ENCODE measurements at places on chromosomes 4 and X.
A peak's percentile ranks its signal among the peaks of the same experiment; 100 is the strongest.

- no peak for DNase-seq
Measured at GRCh38 chr4:123325241-123325681, 71.3 kb upstream of the SPRY1 start.

GRCh38 chr4:54189140-54189539 is 40.0 kb upstream of the PDGFRA start:
- no peak for DNase-seq

DNA sequence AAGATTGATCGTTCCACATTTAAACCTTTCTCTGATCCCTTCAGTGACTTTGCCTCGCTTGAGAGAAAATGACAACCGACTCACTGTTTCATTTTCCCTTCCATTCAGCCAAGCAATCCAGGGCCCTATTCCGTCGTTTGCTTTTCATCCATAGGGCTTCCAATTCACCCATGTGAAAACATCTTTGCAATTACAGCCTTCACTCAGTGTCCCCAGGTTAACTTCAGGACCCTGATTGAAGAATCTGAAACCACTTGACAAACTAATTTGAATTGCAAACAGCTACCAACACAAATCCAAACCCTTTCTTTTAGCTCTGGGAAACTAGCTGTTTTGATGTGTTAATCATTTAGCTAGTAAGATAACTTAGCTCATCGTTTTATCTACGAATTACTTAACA is 120.2 kb upstream of the FAM9C start:
- peak; percentile 26 for DNase-seq

- peak; percentile 90 for DNase-seq
Measured at GRCh38 chr4:184538023-184538599, 63.8 kb upstream of the IRF2 start.

DNA sequence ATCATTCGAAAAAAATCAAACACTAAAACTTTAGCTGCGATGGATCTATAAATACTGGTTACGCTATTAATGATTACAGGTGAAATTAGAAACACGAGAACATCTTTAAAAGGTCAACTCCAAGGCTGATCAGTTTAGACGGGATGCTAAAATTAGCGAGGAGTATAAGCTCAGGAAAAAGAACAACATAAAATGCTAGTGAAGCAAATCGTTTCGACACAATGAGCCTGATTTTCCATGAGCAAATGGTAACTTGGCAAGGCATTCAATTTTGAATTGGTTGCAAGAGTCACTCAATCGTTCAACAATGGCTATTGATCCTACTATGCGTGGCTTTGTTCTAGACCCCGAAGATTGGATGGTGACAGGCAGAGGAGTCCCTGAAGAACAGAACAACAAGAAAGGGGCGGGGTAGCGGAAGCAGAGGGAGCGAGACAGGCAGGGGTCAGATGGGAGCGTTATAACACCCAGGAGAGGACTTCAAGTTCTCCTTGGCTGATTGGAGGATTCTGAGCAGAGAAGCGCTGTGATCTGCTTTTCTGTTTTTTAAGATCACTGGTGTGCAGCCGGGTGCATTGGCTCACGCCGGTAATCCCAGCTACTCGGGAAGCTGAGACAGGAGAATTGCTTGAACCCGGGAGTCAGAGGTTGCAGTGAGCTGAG is 146.5 kb downstream of the RBM47 start:
- DNase-seq, result peak; percentile 75

DNA sequence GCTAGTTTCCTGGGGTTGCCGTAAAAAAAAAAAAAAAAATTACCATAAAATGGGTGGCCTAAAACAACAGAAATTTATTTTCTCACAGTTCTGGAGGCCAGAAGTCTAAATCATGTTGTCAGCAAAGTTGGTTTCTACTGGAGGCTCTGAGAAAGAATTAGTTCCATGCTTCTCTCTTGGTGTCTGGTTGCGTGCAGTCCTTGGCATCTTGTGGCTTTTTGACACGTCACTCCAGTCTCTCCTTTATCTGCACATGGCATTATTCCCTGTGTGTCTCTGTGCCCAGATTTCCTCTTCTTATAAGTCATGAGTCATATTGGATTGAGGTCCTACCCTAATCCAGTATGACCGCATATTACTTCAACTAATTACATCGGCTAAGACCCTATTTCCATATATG is 38.7 kb downstream of the SPATA4 start:
- DNase-seq, result no peak

- peak; percentile 93 for DNase-seq
Measured at GRCh38 chr4:37976991-37977470, 16.8 kb downstream of the PTTG2 start.

DNA sequence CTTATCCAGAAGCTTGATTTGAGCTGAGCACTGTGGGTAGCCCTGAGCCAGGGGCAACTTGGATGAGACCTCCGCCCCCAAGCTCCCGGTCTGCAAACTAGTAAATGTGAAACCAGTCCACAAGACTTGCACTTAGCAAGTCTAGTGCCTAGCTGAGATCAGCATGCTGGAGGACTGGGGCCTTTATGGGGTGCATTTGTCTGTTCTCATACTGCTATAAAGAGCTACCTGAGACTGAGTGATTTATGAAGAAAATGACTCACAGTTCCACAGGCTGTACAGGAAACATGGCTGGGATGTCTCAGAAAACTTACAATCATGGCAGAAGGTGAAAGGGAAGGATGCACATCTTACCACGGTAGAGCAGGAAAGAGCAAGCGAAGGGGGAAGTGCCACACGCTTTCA is 42.1 kb upstream of the HOPX start:
- no peak for DNase-seq

DNA sequence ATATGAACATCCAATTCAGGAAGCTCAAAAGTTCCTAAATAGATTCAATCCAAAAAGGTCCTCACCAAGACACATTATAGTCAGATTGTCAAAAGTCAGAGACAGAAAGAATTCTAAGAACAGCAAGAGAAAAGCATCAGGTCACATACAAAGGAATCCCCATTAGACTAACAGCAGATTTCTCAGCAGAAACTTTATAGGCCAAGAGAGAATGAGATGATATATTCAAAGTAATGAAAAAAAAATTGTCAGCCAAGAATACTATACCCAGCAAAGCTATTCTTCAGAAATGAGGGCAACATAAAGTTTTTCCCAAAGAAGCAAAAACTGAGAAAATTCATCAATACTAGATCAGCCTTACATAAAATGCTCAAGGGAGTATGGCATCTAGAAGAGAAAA is 106.6 kb upstream of the SH3RF1 start:
- no peak for DNase-seq

GRCh38 chr4:84089652-84090437 is 409.2 kb downstream of the NKX6-1 start:
- DNase-seq, result no peak

DNA sequence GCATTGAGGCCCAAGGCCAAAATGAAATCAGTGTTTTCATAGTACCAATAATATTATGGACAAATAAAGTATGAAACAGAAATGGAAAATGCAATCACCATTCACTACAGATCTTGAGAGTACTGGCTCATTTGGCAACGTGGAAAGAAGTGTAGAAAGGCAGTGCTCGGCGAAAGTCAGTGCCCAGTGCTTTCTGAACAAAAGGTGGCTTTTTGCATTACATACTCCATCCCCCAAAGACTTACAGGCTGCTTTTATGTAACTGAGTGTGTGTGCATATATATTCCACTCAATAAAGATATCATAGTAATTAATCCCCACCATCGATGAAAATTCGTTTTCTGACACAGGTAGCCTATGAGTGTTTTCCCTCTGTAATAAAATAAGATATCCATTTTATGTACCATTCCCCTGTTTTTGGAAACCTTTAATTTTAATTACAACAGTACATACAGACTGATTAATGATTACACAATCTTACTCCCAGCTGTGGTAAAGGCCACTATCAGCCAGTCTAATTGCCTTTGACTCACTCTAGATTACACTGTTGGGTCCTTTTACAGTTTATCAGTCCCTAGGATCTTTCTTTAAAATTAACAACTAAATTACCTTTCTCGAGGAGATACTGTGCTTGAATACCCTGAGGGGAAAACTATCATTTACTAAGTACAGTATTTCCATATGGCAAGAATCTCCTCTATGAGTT is 65.9 kb downstream of the MAD2L1 start:
- DNase-seq, result no peak

DNA sequence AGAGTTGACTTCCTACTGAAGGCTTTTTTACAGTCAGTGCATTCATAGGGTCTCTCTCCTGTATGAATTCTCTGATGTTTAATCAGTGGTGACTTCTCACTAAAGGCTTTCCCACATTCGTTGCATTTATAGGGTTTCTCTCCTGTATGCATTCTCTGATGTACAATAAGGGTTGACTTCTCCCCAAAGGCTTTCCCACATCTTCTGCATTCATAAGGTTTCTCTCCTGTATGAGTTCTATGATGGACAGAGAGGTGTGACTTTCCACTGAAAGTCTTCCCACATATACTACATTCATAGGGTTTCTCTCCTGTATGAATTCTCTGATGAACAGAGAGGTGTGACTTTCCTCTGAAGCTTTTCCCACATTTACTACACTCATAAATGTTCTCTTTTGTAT is 45.2 kb downstream of the ZNF674 start:
- DNase-seq, result peak; percentile 18

DNA sequence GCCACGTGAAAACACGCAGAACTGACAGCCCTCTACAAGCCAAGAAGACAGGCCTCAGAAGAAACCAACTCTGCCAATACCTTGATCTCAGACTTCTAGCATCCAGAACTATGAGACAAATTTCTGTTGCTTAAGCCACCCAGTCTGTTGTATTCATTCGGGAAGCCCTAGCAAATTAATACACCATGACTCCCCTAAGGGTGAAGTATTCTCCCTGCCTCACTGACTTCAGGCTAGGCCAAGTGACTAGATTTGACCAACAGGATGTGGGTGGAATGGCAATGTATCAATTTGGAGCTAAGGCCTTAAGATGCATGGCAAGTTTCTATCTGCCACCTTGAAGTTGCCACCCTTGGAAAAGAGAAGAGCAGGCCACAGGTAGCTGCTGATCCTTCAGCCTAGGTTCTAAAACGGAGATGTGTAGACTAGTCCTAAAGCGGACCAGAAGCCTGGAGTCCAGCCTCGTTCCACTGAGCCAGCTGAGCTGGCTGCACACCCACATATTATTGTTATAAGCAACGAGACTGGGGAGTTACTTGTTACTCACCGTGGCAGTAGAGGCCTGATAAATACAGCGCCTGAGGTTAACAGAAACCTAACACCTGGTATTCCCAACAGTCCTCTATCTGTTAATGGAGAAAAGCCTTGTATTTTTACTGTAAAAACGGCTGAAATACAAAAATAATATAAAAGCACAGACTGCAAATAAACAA is 16.4 kb downstream of the SCARB2 start:
- no peak for DNase-seq

- no peak for DNase-seq
Measured at GRCh38 chrX:139560221-139560620, 29.7 kb downstream of the F9 start.

GRCh38 chr4:27429364-27429871 is 568.8 kb downstream of the STIM2 start:
- peak; percentile 30 for DNase-seq

DNA sequence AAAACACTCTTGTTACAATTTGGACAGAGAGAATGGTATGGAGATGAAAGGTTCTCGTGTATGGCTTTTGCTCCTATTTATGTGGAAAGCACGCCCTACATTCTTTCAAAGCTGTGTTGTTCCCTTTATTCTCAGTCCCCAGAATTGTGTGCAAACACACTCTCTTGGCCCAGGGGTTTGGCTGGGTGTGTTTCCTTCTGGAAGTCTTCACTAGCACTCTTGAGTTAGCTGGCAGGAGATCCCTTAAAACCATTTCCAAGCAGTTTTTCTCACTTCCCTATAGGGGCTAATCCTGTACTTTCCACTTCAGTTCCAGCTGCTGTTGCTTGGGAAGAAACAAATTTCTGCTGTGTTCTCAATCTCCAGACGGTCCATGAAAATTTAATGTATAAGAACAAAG is 35.1 kb downstream of the FHL1 start:
- DNase-seq, result no peak

DNA sequence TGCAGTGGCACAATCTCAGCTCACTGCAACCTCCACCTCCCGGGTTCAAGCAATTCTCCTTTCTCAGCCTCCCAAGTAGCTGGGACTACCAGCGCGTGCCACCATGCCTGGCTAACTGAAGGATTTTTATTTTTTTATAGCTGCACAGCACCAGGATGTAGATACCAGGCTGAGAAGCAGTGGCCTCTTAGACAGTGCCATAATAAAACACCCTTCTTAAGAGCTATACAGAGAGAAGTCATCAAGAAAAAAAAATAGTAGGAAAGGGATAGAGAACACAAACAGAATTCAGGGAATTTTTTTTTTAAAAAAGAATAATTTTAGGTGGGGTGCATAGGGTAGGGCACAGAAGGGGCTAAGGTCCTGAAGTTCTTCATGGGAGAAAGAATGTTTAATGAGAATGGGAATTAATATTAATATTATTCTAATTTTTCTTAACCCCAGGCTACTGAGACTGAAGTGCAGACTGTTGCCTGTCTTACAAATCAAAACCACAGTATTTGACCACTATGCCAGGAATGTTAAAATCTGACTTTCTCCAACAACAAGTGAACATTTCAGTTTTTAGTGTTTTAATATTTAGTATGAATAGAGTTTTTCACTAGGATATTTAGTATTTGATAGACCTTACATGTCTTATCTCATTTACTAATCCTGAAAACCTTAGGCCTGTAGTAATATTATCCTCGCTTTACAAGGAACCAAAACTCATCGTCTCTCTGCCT is 146.7 kb downstream of the KCNIP4 start:
- no peak for DNase-seq

- DNase-seq, result no peak
Measured at GRCh38 chr4:3522326-3522640, 9.9 kb downstream of the LRPAP1 start.

DNA sequence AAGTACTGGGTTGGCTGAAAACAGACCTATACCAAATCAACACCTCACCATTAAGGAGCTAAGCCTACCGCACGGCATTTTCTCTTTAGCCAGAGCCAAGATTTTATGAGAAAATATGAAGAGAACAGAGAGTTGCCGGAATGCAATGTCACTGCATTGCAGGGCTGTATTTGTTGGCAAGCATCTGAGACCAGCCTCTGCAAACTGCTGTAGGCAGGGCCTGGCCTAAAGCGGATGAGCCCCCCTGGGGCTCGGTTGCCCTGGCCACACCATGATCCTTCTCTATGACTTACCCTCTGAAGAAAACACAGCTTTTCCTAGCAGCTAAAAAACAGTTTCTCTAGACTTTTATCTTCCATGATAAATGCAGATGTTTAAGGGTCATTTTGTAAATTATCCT is 120.5 kb upstream of the SORBS2 start:
- no peak for DNase-seq
